Activated CD4-positive, alpha-beta T cell treated with anti-CD3 and anti-CD28 coated beads, Interleukin-2, amount 10 ng/mL, durations not matched to agents 24 days and 14 days (primary cell): ENCODE measurements at places on chromosomes 12 and 14. TPM values are rescaled to one million over a fixed set of nuclear protein-coding genes. Genes with fewer than 3 reads are reported as not detected.

- H3K4me1 ChIP-seq, result peaks cover 43% of the 10 kb centered on the region
- no peak overlapping the region for H3K4me3 ChIP-seq
Observed at GRCh38 chr14:75141967-75142366, 15.1 kb upstream of the NEK9 start.

FIGNL2 gene
- total RNA-seq, result 0.30 and 0.33 TPM in 2 replicates

- no peak overlapping the region for H3K4me3 ChIP-seq
- H3K4me1 ChIP-seq, result no peaks in the 10 kb centered on the region
- no peak for DNase-seq
- no peak overlapping the region for H3K27ac ChIP-seq
Observed at GRCh38 chr12:105674871-105675699, 344.6 kb downstream of the C12orf75 start.

ACVRL1 gene
- not detected in 2 replicates for total RNA-seq
